Esophagus mucosa (tissue), 1 donor: ENCODE measurements at places on chromosomes 1 and 21. TPM values are rescaled to one million over a fixed set of nuclear protein-coding genes. Genes with fewer than 3 reads are reported as not detected.

DNA sequence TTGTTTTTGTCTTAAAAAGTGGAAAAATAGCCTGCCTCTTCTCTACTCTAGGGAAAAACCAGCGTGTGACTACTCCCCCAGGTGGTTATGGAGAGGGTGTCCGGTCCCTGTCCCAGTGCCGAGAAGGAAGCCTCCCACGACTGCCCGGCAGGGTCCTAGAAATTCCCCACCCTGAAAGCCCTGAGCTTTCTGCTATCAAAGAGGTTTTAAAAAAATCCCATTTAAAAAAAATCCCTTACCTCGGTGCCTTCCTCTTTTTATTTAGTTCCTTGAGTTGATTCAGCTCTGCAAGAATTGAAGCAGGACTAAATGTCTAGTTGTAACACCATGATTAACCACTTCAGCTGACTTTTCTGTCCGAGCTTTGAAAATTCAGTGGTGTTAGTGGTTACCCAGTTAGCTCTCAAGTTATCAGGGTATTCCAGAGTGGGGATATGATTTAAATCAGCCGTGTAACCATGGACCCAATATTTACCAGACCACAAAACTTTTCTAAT lies 35.0 kb upstream of the TDRD10 start:
- no peak for ATAC-seq

GRCh38 chr1:197029749-197030148 lies 37.3 kb downstream of the F13B start:
- no peak for ATAC-seq

GRCh38 chr1:152946248-152946647 lies 758 bp upstream of the SPRR5 start:
- ATAC-seq, result no peak

DNA sequence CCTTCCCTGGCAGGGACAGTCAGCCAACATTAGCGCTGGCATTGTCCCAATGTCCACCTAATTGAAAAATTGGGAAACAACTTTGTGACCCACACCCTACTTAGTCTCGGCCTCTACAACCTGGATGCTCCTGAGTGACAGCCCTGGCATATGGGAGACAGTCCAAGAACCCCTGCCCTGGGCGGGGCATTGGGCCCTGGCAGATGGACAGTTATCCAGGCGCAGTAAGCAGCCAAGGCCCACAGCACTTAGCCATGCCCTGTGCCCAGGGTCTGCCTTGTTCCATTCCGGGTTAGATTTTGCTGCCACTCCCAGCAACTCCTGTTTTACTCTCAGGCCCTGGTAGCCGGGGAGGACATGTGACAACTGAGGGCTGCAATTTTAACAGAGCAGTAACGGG lies 50.3 kb downstream of the NFASC start:
- no peak for ATAC-seq

GRCh38 chr21:42097274-42097673 lies 26.2 kb downstream of the UMODL1 start:
- ATAC-seq, result no peak

The GIPC2 gene
- 1.8 TPM for total RNA-seq

GRCh38 chr1:226733876-226734275 lies 5.2 kb downstream of the ITPKB start:
- no peak for ATAC-seq
